ENCODE measurements at places on chromosomes 6 and 20. TPM values are rescaled to one million over a fixed set of nuclear protein-coding genes. Genes with fewer than 3 reads are reported as not detected.

Gene PM20D2
- total RNA-seq: 11.6 TPM

Gene PCK1
- not detected for total RNA-seq

Gene WFDC10B
- total RNA-seq: not detected

Gene SDCBP2
- 1.1 TPM for total RNA-seq

Gene HLA-DQA1
- total RNA-seq: not detected

Gene BLOC1S5
- 6.9 TPM for total RNA-seq

Gene RAB44
- not detected for total RNA-seq

Gene HCRTR2
- total RNA-seq: not detected

Gene ATAT1
- 5.1 TPM for total RNA-seq

Gene GLP1R
- not detected for total RNA-seq

Measured in A549 treated with CpdA at 1 μM for 4 hours (cell line).